ENCODE measurements at places on chromosomes 7 and 10. TPM values are rescaled to one million over a fixed set of nuclear protein-coding genes. Genes with fewer than 3 reads are reported as not detected.

- no peak for DNase-seq
Observed at GRCh38 chr10:93165367-93165766, 91.7 kb downstream of the CYP26A1 start.

GRCh38 chr7:22452142-22452959, 47.6 kb downstream of the STEAP1B start:
- peak; percentile 72 for DNase-seq

DNA sequence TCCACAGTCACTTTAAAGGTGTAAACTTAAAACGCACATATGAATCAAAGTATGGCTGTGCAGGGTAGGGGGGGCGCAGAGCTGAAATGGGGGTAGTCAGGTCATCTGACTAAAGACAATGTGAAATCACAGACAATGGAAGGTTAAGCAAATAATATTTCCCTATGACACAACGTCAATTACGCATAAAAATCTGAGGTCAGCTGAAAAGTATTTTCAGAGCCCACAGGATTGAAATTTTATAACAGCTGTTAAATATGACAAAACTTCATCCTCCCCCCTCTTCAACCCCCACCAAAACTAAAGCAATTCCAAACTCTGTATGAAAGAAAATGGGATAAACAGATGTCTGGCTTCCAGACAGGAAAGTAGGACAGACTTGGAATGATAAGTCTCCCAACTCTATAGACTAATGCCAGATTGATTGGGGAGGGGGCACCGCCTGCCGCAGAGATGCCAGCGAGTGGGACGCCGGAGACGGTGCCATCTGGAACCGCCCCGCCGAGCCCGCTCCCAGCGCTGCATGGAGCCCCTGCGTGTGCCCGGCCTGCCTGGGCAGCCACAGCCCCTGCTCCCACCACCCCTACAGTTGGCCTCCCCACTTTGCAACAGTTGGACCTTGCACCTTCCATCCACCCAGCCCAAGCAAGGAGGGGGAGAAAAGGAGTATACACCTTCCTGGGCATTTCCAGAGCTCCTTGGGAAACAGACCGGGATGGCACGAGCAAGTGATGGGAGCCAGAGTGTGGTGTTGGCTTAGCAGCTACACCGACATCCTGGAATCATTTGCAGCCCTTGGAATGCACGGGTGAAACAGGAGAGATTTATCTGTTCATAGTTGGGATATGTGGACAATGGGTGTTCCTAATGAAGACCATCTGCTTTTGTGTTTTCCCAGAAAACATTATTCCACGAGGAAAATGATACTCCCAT, 10.7 kb downstream of the EBF3 start:
- DNase-seq: peak; percentile 57

GRCh38 chr7:80498481-80499349, 13.1 kb downstream of the GNAT3 start:
- no peak for DNase-seq

GRCh38 chr7:37571806-37572205, 111.8 kb upstream of the GPR141 start:
- no peak for DNase-seq

- DNase-seq: no peak
Observed at GRCh38 chr10:36676321-36676720, 449.1 kb upstream of the ANKRD30A start.

- no peak for DNase-seq
Observed at GRCh38 chr10:18246967-18247366, 106.7 kb downstream of the CACNB2 start.

- DNase-seq: no peak
Observed at GRCh38 chr7:1404460-1404809, 54.8 kb downstream of the MICALL2 start.

GRCh38 chr7:8261711-8262695, at the start of gene ICA1:
Gene ICA1, minus strand, starts transcription at chr7:8262167. Its CDS starts 26,241 bp downstream, at chr7:8235926.
- DNase-seq: peak; percentile 80

GRCh38 chr10:78868048-78868447, 200.7 kb upstream of the ZMIZ1 start:
- no peak for DNase-seq

DNA sequence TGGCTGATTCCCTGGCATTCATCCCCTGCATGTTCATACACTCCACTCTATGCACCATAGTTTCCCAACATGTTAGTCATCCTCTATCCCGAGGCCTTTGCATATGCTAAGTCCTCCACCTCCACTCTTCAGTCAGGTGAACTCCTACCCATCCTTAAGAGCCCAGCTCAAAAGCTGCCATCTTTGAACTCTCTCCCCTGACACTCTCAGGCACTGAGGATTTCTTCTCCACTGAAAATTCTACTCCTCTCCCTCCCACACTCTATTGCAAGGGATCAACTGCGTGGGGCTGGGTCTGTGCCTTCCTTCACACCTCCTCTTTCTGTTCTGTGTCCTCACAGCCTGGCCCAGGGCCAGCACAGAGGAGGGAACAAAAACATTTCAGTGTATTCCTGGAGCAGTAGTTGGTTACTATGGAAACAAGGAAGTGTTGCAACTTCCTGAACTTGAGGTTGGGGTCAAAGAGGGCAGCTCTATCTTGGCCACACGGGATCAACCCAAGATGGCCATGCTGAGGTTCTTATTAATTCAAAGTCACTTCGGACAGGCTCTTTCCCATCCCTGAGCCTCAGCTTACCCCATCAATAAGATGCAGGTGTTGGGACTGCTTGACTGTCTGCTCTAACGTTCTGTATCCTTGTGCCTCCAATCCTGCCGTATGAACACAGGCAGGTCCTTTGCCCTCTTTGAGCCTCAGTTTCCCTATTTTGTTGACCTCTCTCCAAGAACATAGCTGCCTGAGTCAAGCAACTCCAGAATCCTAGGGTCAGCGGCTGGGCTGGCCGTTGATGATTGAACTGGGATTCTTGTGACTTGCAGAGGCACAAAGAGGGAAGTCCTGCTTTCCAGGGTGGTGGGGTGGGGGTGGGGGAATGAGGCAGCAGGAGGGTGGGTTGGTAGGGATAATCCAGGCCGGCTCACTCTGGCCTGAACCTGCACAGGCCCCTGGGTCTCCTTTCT, 15.5 kb downstream of the ZMIZ1 start:
- DNase-seq: peak; percentile 97

Gene IL2RA
- total RNA-seq: 2.3 TPM

Gene FIGNL1
- total RNA-seq: 3.4 TPM

Gene ABHD11
- 18.6 TPM for total RNA-seq

Gene PALD1
- total RNA-seq: 4.6 TPM

Data from Right ventricle myocardium superior (tissue), 1 donor.